ENCODE measurements at places on chromosomes 11 and 22.

- no peak for DNase-seq
These were observed 945.5 kb downstream of the OPCML start for GRCh38 chr11:132586801-132587200.

- DNase-seq = no peak
These were observed 9.0 kb downstream of the SPCS2 start for GRCh38 chr11:74957937-74958629.

GRCh38 chr11:9530020-9530621 is 43.3 kb upstream of the WEE1 start:
- no peak for DNase-seq

GRCh38 chr11:105856954-105857353 is 165.1 kb downstream of the MSANTD4 start:
- DNase-seq = no peak

DNA sequence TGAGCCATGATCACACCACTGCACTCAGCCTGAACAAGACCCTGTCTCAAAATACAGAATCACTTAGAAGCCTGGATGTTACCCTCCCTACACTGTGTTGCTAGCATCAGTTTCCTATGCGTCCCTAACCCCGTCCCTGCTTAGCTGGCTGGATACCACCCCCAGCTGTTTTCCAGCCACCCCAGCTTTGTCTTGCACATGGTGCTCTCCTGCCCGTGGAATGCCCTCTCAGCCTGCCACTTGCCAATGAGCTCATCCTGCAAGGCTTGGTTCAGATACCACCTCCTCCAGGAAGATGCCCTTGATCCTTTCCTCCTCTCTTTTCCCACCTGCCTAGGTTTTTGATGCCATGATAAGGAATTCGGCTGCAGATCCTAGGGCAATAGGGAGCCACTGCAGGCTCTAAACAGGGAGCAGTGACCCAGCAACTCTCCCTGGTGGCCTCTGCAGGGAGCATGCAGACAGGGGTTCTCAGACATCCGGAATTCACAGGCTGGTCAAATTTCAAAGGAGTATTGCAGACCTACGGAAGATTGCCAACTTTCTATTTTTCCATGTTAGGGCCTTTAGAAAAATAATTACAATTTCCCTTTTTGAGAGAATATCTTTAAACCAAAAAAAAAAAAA is 52.7 kb upstream of the WNT7B start:
- DNase-seq = no peak

All from RPMI7951 (cell line).